ENCODE measurements at places on chromosomes 12 and 14.

DNA sequence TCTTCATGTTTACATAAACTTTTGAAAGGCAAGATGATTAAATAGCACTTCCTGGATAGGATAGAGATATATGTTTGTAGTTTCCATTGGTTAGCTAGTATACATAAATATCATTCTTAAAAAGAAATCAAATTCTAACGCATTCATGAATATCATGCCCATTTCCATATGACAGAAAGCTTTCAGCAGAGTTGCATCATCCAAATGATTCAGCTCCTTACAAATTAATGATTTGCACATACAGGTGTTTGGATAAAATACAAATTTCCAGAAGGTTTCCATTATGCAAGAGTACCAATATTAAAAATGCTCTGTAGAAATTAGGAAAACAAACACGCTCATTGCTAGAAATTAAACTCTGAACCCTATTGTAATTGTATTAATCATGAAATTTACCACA lies 264.4 kb downstream of the FOXG1 start:
- no peak for DNase-seq

DNA sequence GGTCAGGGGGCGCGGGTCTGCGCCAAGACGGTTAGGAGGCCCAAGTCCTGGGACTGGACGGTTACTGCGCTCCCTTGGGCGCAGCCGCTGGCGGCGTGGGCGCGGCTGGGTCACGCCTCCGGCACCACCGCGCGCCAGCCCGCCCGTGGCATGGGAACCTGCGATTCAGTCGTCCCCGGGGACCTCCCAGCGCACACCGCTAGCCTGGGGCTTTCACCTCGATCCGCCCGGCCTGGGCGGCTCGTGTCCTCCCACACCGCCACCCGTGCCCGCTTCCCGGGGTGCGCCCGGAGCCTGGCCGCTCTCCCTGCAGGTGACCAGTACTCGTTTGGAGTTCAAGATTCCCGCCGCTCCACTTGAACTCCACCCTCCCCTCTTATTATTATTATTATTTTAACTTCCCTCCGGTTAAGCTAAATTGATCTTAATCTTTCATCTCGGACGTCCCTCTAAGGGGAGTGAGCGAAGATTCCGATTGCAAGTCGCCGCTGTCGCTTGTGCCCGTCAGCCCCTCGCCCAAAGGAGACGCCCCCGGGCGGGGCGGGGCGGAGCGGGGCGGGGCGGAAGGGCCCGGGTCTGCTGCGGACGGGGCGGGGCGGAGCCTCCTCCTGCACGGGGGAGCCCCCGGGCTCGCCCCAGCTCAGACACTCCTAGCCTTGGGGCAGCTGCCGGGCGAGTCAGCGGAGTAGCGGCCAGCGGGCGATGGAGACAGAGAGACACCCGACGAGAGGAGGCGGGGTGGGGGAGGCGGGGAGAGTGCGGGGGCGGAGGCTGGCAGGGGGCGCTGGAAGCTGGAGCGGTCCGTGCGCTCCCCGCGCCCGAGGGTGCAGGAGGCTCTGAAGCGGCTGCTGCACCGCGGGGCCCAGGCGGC lies at the start of gene KCNMB4:
Gene KCNMB4 (plus strand): TSS at position 643 of the 871 bp plus-strand sequence. CDS start 445 bp downstream, outside the sequence.
- DNase-seq: peak; percentile 53

- no peak for DNase-seq
Measured at GRCh38 chr12:75661908-75662307, 150.5 kb upstream of the KRR1 start.

- DNase-seq: no peak
Measured at GRCh38 chr12:116389990-116390389, 112.5 kb upstream of the MED13L start.

DNA sequence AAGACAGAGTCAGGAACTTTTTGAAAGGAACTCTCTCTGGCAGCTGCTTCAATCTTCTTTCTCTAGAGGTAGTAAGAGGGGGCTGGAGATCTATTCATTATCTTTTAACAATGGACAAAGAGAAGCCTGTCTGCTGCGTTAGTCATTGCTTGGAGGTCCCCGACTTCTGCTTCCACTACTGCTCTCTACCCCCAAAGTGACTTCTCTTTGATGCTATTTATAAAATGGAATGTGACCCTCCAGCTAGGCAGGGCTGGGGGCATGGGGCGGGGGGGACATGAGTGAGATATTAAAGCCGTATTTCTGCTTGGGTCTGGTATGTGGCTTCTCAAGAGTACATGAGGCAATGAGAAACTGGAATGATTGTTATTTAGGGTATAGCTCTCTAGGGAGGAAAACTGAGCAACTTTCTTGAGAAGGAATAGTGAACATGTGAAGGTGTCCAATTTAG lies 41.4 kb upstream of the NUDT4 start:
- no peak for DNase-seq

- DNase-seq: no peak
Measured at GRCh38 chr14:35140718-35141581, 18.6 kb downstream of the PRORP start.

DNA sequence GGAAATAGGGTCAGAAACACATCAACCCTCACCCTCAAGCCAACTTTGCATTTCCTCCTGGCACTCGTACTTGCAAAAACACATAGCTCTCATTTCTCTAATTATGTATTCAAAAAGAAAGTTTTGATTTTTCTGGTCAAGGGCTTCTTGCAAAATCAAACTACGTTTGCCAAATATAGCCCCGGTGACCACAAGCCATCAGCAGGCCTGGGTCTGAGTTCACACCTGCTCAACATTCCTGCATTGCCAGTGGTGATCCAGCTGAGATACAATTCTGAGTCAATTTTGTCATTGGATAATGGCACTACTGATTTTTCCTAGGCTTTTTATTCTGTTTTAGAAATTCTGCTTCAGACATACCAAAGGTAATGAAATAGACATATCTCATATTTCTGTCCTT lies 10.7 kb upstream of the BHLHE41 start:
- no peak for DNase-seq

DNA sequence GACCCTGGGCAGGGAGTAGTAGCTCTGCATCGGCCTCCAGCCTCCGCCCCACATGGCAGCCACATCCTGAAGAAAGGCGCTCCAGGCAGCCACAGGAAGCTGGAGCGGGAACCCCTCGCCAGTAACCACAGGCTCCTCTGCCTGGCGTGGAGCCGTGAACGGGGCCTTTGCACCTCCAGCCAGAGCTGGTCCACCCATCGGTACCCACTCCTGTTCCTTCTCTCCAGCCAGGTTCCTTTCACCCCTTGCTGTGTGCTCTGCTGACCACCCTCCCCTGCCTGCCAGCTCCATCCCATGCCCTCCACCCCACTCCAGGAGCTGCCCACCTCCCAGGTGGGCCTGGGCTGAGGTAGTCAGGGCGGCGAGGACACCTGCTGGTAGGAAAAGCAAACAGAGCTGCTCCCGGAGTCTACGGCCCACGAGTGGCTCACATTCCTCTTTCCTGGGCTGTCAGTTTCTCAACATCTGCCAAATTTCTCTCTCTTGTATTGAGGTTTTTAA lies 2.7 kb downstream of the TGFB3 start:
- no peak for DNase-seq

DNA sequence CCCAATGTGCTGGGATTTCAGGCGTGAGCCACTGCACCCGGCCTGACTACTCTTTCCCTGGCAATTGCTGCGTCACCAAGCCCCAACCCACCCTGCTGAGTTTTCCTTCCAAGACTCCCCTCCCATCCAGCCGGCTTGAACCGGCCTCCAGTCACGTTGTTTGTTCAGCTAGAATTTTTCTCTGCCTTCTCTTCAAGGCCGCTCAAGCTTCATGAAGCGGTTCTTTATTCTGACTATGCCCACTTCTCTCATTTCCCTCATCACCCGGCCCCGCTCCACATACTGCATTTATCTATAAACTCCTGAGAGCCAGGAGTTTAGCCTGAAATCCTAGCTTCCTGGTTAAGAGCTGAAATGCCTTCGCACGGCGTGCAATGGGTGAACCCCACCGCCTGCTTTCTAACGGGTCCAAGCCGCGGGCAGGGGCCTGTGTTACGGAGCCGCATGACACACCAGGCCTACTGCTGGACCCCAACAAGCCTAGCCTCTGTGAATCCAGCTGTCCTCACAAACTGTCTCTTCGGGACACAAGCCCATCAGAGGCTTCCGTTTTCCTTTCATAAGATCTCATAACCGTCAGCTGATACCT lies 999 bp upstream of the DCAF4 start:
- no peak for DNase-seq

GRCh38 chr12:45568808-45569207 lies 160.7 kb upstream of the ARID2 start:
- no peak for DNase-seq

DNA sequence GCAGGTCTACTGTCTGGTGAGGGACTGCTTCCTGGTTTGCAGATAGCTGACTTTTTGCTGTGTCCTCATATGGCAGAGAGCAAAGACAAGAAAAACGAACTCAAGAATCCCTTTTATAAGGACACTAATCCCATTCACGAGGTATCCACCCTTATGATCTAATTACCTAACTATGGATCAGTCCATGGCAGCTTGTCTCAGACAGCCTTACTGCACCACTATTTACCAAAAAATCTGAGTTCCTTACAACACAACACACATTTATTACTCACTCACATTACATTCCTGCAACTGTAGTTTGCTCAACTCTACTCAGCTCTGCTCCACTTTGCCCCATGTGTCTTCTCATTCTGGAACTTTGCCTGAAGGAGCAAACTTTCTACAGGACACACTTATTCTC lies 10.1 kb upstream of the SLC6A15 start:
- no peak for DNase-seq

DNA sequence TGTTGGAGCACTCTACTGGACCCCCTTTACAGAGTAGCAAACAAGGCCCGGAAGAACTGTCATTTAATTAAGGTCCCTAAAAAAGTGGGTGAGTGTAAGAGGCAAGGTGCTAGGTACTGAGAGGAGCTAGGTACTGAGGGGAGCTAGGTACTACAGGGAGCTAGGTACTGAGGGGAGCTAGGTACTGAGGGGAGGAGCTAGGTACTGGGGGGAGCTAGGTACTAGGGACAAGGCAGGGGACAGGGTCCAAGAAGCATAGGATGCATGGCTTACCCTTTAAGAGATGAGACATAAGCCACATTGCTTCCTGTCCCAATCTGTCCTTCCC lies 4.9 kb downstream of the KRT5 start:
- no peak for DNase-seq

DNA sequence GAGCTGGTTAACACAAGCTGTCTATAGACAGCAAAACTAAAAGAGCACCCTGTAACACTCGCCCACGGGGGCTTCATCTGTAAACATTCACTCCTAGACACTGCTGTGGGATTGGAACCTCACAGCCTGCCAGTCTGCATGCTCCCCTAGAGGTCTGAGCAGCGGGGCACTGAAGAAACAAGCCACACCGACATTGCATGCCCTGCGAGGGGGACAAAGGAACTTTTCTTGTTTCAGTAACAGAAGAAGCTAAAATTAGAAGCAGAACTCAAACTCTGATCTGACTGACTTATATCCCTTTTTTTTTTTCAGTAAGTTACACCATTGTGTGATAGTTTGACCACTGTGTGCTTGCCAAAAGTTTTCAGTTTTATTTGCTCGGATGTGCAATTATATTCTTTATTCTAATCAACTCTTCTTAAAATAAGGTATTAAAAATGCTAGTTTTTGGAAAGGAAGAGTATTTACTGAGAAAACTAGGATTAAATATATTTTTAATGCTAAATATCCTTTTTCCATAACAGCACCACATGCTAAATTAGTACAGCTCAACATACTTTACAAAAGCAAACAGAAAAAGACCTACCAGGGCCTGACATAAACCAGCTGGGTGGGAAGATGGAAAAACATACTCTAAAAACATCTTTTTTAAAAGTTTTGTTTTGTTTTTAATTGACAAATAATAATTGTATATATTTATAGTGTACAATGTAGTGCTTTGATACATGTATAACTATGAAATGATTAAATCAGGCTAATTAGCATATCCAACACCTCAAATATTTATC lies 100.2 kb downstream of the EPS8 start:
- no peak for DNase-seq

GRCh38 chr14:35355981-35356841 lies 48.3 kb downstream of the NFKBIA start:
- DNase-seq: no peak

Data from stimulated activated CD8-positive, alpha-beta memory T cell treated with anti-CD3 and anti-CD28 coated beads, Interleukin-7, amount 100 ng/mL, for 1 hour (primary cell).